ENCODE measurements at places on chromosomes 6 and 20.

GRCh38 chr6:109872968-109873545, 105.1 kb upstream of the GPR6 start:
- DNase-seq: no peak

DNA sequence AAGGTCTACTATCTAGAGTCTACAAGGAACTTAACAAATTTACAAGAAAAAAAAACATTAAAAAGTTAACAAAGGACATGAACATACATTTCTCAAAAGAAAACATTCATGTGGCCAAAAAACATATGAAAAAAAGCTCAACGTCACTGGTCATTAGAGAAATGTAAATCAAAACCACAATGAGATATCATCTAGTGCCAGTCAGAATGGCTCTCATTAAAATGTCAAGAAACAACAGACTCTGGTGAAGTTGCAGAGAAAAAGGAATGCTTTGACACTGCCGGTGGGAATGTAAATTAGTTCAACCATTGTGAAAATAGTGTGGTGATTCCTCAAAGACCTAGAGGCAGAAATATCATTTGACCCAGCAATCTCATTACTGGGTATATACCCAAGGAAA, 48.3 kb downstream of the OGFRL1 start:
- no peak for DNase-seq

DNA sequence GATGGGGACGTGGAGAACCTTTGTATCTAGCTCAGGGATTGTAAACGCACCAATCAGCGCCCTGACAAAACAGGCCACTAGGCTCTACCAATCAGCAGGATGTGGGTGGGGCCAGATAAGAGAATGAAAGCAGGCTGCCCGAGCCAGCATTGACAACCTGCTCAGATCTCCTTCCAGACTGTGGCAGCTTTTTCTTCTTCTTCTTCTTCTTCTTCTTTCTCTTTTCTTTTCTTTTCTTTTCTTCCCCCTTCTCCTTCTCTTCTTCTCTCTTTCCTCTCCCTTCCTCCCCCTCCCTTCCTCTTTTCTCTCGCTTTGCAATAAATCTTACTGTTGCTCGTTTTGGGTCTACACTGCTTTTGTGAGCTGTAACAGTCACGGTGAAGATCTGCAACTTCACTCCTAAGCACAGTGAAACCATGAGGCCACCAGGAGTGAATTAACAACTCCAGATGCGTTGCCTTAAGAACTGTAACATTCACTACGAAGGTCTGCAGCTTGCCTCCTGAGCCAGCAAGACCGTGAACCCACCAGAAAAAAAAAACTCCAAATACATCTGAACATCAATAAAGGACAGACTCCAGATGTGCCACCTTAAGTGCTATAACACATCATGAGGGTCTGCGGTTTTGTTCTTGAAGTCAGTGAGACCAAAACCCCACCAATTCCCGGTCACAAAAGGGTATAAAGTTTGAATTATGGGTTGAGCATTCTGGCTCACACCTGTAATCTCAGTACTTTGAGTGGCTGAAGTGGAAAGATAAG, 19.6 kb upstream of the SERPINB1 start:
- DNase-seq: peak; percentile 77

GRCh38 chr6:169131390-169131789, 122.3 kb downstream of the THBS2 start:
- DNase-seq: peak; percentile 21

GRCh38 chr20:62587757-62588402, 54.4 kb upstream of the SLCO4A1 start:
- DNase-seq: peak; percentile 66

GRCh38 chr6:14743144-14743473, 502.8 kb upstream of the JARID2 start:
- no peak for DNase-seq

GRCh38 chr6:139855671-139856311, 481.3 kb upstream of the CITED2 start:
- no peak for DNase-seq

DNA sequence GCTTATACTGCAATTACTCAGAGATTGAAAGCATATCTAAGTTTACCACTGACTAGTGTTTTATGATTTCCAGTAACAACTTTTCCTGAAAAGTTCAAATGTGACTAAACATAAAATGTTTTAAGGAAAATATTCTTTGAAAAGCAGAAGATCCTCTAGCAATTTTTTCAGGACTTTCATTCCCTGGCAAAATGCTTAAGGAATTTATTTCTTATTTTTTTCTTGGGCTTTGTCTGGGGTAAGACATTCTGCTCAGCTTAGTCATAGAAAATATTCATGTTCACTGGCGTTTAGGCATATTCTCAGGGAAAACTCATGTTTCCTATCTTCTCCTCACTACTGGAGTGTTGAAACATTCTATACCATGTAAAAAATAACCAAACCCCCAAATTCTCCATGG, 235.3 kb upstream of the CEP162 start:
- DNase-seq: no peak

DNA sequence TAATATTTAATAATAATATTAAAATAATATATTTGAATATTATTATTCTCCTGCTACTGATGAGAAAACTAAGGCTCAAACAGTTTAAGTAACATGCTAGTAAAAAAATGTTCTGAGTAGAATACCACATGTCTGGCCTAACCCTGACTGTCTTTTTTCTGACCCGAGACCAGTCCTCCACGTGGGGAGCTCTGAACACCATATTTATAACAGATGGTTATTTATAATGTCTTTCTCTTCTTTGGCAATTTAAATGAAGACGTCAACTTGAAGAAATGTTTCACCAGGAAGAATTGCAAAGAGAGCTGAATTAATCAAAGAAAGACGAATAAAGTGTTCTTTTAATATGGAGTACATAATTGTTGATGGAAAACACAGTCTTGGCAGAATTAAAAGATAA, 82.0 kb downstream of the SLC22A3 start:
- DNase-seq: no peak

DNA sequence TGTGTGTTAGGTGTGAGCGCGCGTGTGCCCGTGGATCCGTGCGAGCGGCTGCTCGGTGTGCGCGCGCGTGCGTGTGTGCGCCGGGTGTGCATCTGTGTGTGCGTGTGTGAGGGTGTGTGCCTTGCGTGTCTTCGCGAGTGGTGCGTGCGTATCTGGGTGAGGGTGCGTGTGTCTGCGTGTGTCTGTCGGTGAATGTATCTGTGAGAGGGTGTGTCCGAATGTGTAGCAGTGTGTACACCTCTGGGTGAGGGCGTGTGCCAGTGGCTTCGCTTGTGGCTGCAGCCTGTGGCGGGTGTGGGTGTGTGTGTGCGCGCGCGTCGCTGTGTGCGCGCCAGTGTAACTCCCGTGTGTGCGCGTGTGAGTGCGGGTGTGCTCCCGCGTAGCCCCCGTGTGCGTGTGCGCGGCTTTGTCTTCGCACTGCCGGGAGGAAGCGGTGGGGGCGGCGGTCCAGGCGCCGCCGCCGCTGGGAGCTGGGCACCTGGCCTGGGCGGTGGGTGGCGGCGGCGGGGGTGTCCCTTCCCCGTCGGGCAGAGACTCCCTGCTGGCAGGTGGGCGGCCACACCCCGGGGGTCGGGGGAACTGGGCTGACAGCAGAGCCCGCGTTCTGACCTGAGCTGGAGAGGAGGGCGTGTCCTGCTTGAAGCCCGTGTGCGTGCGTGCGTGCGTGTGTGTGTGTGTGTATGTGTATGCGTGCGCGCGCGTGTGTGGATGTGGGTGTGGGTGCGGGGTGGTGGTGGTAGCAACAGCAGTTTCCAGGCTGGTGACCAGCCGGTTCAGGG, 61.3 kb upstream of the EPB41L1 start:
- DNase-seq: peak; percentile 72

DNA sequence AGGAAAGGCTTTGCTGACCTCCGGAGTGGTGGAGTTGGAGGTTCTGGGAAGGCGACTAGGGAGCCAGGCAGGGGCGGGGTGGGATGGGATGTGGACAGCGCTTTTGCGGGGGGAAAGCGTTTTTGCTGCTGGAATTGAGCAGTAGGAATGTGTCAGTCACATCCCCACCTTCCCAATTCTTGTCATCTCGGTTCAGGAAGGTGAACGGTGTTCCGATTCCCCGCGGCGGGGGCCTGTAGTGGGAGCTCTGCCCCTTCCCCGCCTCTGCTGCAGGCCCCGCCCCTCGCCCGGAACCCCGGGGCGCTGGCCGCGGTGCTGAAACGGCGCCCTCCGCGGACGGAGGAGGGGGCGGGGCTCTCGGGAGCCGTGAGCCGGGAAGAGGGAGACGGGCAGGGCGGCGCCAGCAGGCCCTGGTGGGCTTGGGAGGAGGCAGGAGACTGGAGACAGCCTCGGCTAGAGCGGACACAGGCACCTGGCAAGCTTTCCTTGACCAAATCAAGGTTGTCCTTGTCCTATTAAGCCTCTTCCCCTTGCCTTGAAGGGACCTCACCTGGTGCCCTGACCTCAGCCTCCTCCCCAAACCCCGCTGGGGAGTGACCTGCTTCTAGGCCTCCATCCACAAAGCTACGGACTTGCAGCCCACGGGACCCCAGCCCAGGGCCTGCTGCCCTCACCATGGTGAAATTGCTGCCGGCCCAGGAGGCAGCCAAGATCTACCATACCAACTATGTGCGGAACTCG, at the start of gene LHFPL5:
Gene LHFPL5 (plus strand): TSS at position 357 of the 741 bp plus-strand sequence. CDS start 319 bp downstream, at position 676.
- DNase-seq: peak; percentile 93

DNA sequence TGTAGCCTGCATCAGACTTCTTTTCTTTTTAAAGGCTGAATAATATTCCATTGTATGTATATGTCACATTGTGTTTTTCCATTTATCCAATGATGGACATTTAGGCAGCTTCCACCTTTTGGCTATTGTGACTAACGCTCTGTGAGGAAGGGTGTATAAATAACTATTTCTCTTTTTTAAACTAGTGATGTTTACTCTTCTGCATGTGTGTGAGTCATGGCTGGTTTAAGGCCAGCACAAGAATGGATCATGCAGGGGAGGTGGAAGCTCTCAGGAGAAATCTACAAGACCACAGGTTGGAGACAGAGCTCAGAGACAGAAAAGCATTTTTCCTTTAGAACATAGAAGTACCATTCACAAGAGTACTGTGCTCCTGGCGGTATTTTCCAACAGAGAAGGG, 307.2 kb downstream of the SOX4 start:
- no peak for DNase-seq

DNA sequence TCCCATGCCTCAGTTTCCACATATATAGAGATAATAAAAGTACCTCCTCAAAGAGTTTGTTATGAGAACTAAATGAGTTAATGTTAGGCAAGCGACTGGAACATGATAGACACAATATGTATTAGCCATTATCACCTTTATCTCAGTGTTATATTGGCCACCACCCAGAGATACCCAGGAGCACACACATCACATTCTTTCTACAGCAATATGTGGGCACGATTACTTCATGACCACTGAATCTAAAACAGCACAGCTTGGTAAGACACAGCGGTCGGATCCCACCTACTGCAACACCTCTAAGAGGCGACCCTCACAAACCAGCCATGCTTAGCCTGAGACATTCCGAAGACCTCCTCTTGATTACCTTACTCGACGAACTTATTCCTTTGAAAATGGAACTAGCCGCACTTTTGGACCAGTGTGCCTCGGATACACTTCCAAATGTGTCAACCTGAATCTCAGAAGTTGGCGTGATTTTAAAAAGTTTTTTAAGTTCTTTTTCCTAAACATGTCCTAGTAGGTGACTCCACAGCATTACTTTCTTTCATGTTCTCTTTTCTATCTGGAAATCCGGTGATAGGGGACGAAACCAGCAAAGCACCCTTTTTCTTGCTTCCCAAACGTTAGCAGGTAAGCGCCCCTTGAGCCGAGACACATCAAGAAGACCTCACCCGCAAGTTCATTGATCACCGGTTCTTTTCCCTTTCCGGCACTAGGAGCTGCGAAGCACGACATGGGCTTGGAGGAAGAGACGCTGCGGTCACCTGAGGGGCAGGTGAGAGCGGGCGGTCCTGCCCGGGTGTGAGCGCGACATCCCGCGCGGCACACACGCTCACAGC, 923 bp downstream of the GMDS start:
- DNase-seq: no peak

DNA sequence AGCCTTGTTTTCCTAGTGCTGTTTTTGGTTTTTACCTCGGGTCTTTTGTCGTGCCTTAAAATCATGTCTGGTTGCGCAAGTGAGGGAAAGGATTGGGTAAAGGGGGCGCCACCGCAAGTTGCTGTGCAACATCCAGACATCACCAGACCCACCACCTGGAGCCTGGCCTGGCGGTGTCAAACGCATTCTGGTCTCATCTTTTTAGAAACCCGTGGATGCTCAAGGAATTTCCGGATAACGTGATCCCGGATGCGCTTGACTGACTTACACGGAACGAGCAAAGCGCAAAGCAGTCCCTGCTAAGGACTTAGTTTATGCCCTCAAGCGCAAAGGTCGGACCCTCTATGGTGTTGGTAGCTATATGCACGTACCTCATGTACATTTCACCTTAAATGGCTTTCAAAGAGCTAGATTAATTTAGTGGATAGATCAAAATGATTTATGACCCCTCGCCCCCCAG, 105.2 kb downstream of the OR2B2 start:
- DNase-seq: peak; percentile 83

DNA sequence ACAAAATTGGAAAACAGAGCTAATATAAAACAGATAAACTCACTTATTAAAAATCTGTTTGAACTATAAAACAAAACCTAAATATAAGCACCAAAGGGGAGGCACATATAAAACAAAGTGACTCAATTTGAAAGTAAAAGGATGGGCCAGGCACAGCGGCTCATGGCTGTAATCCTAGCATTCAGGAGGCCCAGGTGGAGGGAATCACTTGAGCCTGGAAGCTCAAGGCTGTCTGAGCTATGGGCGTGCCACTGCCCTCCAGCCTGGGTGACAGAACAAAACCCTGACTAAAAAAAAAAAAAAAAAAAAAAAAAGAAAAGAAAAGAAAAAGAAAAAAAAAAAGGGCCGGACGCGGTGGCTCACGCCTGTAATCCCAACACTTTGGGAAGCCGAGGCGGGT, 31.1 kb upstream of the SMAP1 start:
- DNase-seq: no peak

GRCh38 chr6:24032896-24033688, 92.9 kb upstream of the NRSN1 start:
- no peak for DNase-seq

- DNase-seq: peak; percentile 88
Measured at GRCh38 chr20:1301031-1301529, 27.9 kb downstream of the SDCBP2 start.

DNA sequence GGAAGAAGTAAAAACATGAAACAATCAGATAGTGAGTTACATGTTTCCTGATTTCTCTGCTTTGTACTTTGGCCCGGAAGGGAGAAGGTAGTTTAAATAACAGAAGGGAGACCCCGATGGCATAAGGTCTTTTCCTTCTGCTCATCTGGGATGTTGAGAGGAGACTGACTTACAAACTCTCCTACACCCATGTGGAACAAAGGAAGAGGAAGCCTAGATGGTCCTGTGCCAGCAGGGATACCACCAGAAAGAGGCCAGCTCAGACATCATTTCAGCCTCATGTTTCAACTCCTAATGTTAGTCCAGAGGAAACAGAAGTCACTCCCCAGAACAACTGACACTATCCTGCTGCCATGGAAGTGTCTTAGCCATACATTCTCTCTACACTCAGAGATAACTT, 250.7 kb upstream of the NOX3 start:
- no peak for DNase-seq

GRCh38 chr6:6811128-6812009, 222.8 kb downstream of the LY86 start:
- peak; percentile 79 for DNase-seq

DNA sequence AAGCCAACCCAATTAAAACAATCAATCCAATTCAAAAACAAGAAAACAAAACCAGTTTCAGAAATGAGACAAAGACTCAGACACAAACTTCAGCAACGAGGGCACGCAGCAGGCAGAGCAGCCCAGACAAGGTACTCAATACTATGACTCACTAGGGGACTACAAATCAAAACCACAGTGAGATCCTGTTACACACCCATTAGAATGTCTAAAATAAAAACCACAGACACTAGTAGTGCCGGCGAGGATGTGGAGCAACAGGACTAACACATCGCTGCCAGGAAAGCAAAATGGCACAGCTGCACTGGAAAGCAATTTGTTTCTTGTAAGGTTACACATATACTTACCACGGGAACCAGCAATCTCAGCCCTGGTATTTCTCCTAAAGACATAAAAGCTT, 28.4 kb upstream of the MAS1L start:
- DNase-seq: peak; percentile 65

Measured in activated CD4-positive, alpha-beta T cell treated with anti-CD3 and anti-CD28 coated beads, Interleukin-2, amount 10 ng/mL, durations not matched to agents 24 days and 14 days (primary cell).